ENCODE measurements at places on chromosomes 11 and 22. TPM values are rescaled to one million over a fixed set of nuclear protein-coding genes. Genes with fewer than 3 reads are reported as not detected.

PIWIL4 gene
- not detected for polyA plus RNA-seq

PANX3 gene
- polyA plus RNA-seq, result not detected

MRPL16 gene
- polyA plus RNA-seq, result 55.6 TPM

FAM181B gene
- 1.6 TPM for polyA plus RNA-seq

ROBO4 gene
- polyA plus RNA-seq, result not detected

OR4A15 gene
- polyA plus RNA-seq, result not detected

GDPD4 gene
- polyA plus RNA-seq, result not detected

ADM2 gene
- polyA plus RNA-seq, result not detected

Measured in Purkinje cell (primary cell).